ENCODE measurements at places on chromosomes 12 and 14.

GRCh38 chr12:108457006-108457733 lies 57.9 kb upstream of the FICD start:
- peak; percentile 41 for DNase-seq

DNA sequence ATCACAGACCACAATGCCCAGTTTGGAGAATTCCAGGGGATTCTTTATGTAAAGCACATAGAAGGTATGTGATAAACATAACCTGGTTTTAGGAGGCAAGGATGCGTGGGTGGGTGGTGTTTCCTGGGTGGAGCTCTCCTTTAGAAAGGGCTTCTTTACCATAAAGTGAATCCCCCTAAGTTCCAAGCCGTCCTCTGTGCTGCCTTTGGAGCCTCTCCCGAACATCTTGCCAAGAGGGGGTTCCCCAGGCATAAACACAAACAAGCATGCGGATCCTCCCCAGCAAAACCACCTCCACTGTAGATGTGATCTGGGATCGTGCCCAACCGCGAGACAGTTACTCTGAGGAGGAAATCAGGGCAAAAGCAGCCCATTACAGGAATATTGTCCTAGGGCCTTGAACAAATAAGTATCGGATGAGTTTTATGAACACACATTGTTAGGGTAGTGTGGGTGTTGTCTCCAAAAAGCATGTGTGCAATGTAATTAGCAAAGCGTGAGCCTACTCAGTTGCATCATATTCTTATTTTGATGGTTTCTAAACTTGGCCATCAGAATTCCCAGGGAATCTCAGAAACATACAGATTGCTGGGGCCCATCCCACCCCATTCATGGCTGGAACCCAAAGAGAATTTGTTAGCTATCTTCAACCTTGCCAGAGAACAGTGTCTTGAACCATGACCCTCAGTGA lies 48.8 kb upstream of the CORO1C start:
- no peak for DNase-seq

DNA sequence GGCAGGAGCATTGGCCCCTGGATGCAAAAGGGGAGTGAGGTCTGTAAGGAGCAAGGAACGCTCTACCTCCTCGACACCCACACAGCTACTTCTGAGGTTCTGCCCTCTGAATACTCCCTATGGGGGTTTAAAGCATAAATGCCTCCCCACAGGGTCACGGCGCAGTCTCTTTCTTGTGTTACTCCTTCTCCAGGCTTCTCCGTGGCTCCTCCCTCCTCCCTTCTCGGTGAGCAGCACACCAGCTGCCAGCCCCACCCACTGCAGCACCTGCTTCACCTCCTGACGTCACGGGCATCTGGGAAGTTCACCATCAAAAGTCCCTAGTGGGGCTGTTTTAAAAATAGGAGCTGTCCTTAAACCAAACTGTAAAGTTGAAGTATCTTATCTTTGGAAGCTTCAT lies 67.3 kb downstream of the SPTB start:
- no peak for DNase-seq

GRCh38 chr12:561908-562593 lies 101.2 kb downstream of the NINJ2 start:
- no peak for DNase-seq
